ENCODE measurements at places on chromosomes 11 and 22. TPM values are rescaled to one million over a fixed set of nuclear protein-coding genes. Genes with fewer than 3 reads are reported as not detected.

The MRGPRF gene
- total RNA-seq = not detected

The SYT13 gene
- not detected for total RNA-seq

The PRR5 gene
- total RNA-seq = 25.4 TPM

The VWCE gene
- total RNA-seq = 12.5 TPM

The ATG2A gene
- 21.7 TPM for total RNA-seq

The PANX3 gene
- not detected for total RNA-seq

The IL18 gene
- not detected for total RNA-seq
